Myometrial cell (primary cell): ENCODE measurements at places on chromosomes 11 and 22. TPM values are rescaled to one million over a fixed set of nuclear protein-coding genes. Genes with fewer than 3 reads are reported as not detected.

Gene MMP8
- not detected in 2 replicates for total RNA-seq

Gene CCND1
- 136 and 139 TPM in 2 replicates for total RNA-seq

Gene RIBC2
- 0.71 and 1.2 TPM in 2 replicates for total RNA-seq

Gene TEAD1
- total RNA-seq, result 57.4 and 63.6 TPM in 2 replicates

Gene TRMT112
- total RNA-seq, result 360 and 392 TPM in 2 replicates

Gene MS4A8
- not detected in 2 replicates for total RNA-seq

Gene C11orf71
- 3.2 and 5.7 TPM in 2 replicates for total RNA-seq

Gene HIKESHI
- total RNA-seq, result 50.9 and 62.0 TPM in 2 replicates

Gene RFPL1
- total RNA-seq, result not detected in 2 replicates

Gene NXPE4
- total RNA-seq, result not detected in 2 replicates

Gene HIC2
- total RNA-seq, result 0.53 and 1.4 TPM in 2 replicates

Gene SCO2
- 0.58 and 1.4 TPM in 2 replicates for total RNA-seq

Gene SNX32
- total RNA-seq, result 0.58 and 1.1 TPM in 2 replicates

Gene DERL3
- total RNA-seq, result 2.3 TPM in 1 of 2 replicates, not detected in the other

Gene ZP1
- 0.89 TPM in 1 of 2 replicates, not detected in the other for total RNA-seq

Gene OR8K3
- not detected in 2 replicates for total RNA-seq

Gene DGKZ
- 53.5 and 74.4 TPM in 2 replicates for total RNA-seq

Gene FGF3
- not detected in 2 replicates for total RNA-seq

Gene CYTH4
- 0.53 and 1.2 TPM in 2 replicates for total RNA-seq

Gene SPI1
- total RNA-seq, result not detected in 2 replicates

Gene DNAJB7
- total RNA-seq, result not detected in 2 replicates

Gene OR8A1
- total RNA-seq, result not detected in 2 replicates

Gene RNASEH2C
- total RNA-seq, result 81.2 and 103 TPM in 2 replicates

Gene GDPD4
- total RNA-seq, result not detected in 2 replicates

Gene SELENOM
- total RNA-seq, result 300 and 301 TPM in 2 replicates

Gene TIRAP
- total RNA-seq, result 1.7 and 5.7 TPM in 2 replicates

Gene TSPAN32
- under 0.01 TPM in 1 of 2 replicates, not detected in the other for total RNA-seq

Gene CENPM
- 43.1 and 43.8 TPM in 2 replicates for total RNA-seq

Gene P2RY2
- total RNA-seq, result not detected in 2 replicates

Gene NRXN2
- not detected in 2 replicates for total RNA-seq

Gene NPAS4
- not detected in 2 replicates for total RNA-seq

Gene TRIM3
- 12.8 and 26.5 TPM in 2 replicates for total RNA-seq

Gene ACR
- total RNA-seq, result not detected in 2 replicates

Gene RCOR2
- 1.7 and 3.0 TPM in 2 replicates for total RNA-seq

Gene SGSM1
- total RNA-seq, result under 0.01 TPM in 1 of 2 replicates, not detected in the other

Gene OR52N5
- total RNA-seq, result not detected in 2 replicates

Gene INS
- total RNA-seq, result not detected in 2 replicates

Gene YPEL4
- 0.18 TPM in 1 of 2 replicates, not detected in the other for total RNA-seq

Gene OR2AG2
- 0.18 and 0.29 TPM in 2 replicates for total RNA-seq

Gene LDLRAD3
- total RNA-seq, result 7.8 and 9.9 TPM in 2 replicates

Gene SCN2B
- not detected in 2 replicates for total RNA-seq

Gene HRAS
- 50.7 and 66.3 TPM in 2 replicates for total RNA-seq

Gene TMEM121B
- under 0.01 and 0.35 TPM in 2 replicates for total RNA-seq

Gene CELSR1
- total RNA-seq, result 0.29 TPM in 1 of 2 replicates, not detected in the other

Gene RFPL2
- not detected in 2 replicates for total RNA-seq

Gene MS4A4A
- total RNA-seq, result not detected in 2 replicates

Gene CRYBA4
- not detected in 2 replicates for total RNA-seq

Gene IGSF9B
- total RNA-seq, result not detected in 2 replicates

Gene PHOX2A
- total RNA-seq, result 1.2 TPM in 1 of 2 replicates, not detected in the other

Gene TBX10
- total RNA-seq, result not detected in 2 replicates

Gene ZBTB16
- total RNA-seq, result 10.7 and 13.6 TPM in 2 replicates

Gene GLB1L3
- not detected in 2 replicates for total RNA-seq

Gene F2
- total RNA-seq, result not detected in 2 replicates

Gene OR2AT4
- total RNA-seq, result not detected in 2 replicates
